Activated CD8-positive, alpha-beta T cell treated with anti-CD3 and anti-CD28 coated beads for 36 hours (primary cell): ENCODE measurements at places on chromosomes 3 and 15. TPM values are rescaled to one million over a fixed set of nuclear protein-coding genes. Genes with fewer than 3 reads are reported as not detected.
A peak's percentile ranks its signal among the peaks of the same experiment; 100 is the strongest.

- no peaks in the 10 kb centered on the region for H3K4me1 ChIP-seq
- no peaks in the 10 kb centered on the region for H3K36me3 ChIP-seq
Observed at GRCh38 chr3:181805703-181806102, 94.0 kb downstream of the SOX2 start.

DNA sequence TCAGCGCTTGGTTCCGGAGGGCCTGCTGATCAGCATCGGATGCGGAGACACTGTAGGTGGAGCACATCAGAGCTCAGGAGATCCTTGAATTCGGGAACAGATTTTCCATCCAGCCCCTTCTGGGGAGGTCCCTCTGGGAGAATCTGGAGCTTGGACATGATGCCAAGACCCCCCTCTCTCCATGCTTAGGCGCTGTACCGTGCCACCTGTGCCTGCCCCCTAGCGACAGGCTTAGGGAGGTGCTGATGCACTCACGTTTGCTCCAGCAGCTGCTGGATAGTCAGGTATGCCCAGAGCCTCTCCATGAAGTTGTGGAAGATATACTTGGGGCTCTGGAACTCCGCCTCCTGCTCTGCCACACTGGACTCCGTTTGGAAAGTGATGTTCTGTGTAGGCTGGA is 9.7 kb downstream of the ITIH4 start:
- H3K27me3 ChIP-seq, result no peaks in the 10 kb centered on the region
- no peaks in the 10 kb centered on the region for H3K36me3 ChIP-seq
- no peak overlapping the region for H3K4me3 ChIP-seq
- peak; percentile 39 for DNase-seq
- H3K27ac ChIP-seq, result no peak overlapping the region

HOMER2 gene
- total RNA-seq, result 5.4 TPM

DNA sequence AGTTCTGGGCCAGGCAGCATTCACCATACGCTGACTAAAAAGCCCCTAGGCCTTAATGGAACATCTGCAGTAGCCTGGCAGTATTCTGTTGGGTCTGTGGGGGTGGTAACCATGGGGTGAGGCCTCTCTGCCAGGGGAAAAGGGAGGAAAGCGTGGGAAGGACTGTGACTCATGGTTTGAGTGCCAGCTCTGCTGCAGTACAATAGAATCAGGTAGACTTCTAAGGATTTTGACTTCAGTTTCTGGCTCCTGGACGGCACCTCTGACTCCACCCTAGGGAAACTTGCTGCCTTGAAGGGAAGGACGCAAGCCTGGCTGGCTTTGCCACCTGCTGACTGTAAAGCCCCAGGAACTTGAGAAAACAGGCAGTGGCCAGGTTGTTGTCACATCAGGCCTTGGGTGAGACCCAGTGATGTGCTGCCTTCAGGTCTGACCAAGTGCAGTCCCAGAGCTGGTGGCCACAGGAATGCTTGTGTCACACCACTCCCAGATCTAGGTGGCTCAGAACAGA is 148.6 kb downstream of the SUCNR1 start:
- no peak overlapping the region for H3K27ac ChIP-seq
- peaks cover 8% of the 10 kb centered on the region for H3K4me1 ChIP-seq
- no peak overlapping the region for H3K4me3 ChIP-seq
- H3K36me3 ChIP-seq, result no peaks in the 10 kb centered on the region
- peaks cover 6% of the 10 kb centered on the region for H3K27me3 ChIP-seq
- DNase-seq, result peak; percentile 46

DNA sequence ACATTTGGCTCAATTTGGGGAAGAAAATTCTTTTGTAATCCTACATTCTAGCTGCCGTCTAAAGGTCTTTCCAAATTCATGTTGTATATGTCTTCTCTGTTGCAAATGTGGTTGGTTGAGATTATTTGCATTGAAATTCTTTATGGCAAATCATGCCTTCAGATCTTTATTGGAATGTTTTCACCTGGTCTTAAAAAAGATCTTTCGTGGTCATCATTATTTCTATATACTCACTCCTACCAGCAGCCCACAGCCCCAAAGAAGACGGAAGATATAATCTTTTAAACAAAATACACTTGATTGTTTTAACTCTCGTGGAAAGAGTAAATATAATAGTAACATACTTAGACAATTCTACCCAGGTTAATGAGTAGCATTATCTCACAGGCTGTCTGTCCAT is 41.5 kb upstream of the PPARG start:
- peaks cover 23% of the 10 kb centered on the region for H3K27me3 ChIP-seq
- no peak overlapping the region for H3K27ac ChIP-seq
- DNase-seq, result no peak
- no peak overlapping the region for H3K4me3 ChIP-seq

GOLGA6B gene
- not detected for total RNA-seq

DNA sequence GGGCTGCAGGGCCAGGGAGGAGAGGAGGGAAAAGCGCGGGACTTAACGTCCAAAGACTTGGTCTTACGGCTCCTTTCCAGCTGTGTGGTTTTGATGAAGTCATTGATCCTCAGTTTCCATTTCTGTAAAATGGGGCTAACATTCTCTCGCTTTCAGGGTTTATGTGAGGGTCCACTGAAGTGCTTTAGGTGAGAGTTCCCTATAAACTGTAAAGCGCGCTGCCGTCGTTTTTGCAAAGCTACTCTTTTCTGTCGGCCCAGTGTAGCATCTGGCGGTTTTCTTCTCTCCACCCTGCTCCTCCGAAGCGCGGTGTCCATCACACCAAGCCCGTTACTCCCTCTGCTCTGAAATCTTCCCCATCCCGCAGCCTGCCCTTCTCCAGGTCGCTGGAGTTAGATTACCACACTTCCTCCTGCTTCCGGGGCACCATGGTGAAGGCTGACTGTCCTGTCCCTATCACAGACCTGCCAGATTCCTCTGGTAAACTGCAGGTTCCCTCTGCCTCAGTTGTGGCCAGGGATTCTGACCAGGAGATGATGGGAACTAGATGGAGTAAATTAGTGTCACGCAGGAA is 702 bp upstream of the DNAJC17 start:
- H3K4me3 ChIP-seq, result peak overlapping the region; percentile 78
- peaks cover 20% of the 10 kb centered on the region for H3K4me1 ChIP-seq
- peaks cover 8% of the 10 kb centered on the region for H3K36me3 ChIP-seq

- no peaks in the 10 kb centered on the region for H3K36me3 ChIP-seq
- H3K27me3 ChIP-seq, result peaks cover 1% of the 10 kb centered on the region
- no peak overlapping the region for H3K4me3 ChIP-seq
Observed at GRCh38 chr3:172101107-172101506, 61.7 kb downstream of the FNDC3B start.

CEP19 gene
- total RNA-seq, result 5.5 TPM

- no peak overlapping the region for H3K4me3 ChIP-seq
- no peaks in the 10 kb centered on the region for H3K27me3 ChIP-seq
- H3K4me1 ChIP-seq, result no peaks in the 10 kb centered on the region
- no peak for DNase-seq
Observed at GRCh38 chr3:21059404-21059803, 691.6 kb downstream of the ZNF385D start.

PLA2G4E gene
- total RNA-seq, result not detected

DNA sequence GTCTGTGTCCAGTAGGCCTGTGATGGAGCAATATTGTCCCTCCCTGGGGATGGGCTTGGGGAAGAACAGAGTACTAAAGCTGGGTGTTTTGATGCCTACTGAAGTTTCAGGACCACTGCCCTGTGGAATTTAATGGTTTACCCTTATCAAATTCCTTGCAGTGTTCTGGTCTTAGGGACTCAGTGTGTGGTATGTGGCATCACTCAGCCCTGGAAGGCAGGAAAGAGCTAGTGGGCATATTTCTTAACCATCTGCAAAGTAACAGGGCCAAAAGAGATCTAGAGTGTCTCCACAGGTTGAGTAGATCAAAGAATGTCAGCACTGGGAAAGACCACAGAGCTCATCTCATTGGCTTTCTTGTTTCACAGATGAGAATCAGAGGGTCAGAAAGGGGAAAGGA is 11.8 kb upstream of the SCN10A start:
- DNase-seq, result no peak
- no peaks in the 10 kb centered on the region for H3K36me3 ChIP-seq
- no peaks in the 10 kb centered on the region for H3K4me1 ChIP-seq
- H3K27ac ChIP-seq, result no peak overlapping the region
- no peak overlapping the region for H3K4me3 ChIP-seq

SLC2A2 gene
- not detected for total RNA-seq

DNA sequence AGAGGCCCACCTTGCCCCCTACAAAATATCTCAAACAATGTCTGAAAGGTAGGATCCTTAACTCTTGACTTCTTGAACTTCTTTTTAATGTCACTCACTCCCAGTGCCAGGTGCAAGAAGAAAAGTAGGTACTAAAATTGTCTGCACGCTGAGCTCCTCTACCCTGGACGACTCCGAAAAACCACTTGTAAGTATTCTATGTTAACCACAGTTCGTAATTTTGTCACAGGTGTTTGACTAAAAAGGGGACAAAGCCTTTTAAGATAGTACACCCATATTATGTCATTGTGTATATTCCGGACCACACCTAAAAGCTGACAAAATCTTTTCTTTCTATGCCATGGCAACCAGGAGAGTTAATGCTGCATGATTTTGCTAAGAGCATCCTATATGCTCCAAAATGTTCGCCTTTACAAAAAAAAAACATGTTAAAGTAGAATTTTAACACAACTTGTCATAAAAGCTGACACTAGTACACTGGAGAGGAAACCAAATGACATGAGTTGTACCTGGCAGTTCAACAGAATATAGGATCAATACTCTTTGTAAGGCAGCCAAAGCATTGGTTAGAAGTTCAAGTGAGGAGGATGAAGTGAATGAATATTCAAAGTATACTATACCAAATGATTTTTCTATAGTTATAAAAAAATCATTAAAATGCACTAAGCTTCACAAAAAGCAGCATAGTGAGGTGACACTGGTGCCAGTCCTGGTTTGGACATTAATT is 210.5 kb downstream of the FOXP1 start:
- peak overlapping the region; percentile 20 for H3K4me3 ChIP-seq
- no peaks in the 10 kb centered on the region for H3K27me3 ChIP-seq
- peaks cover 78% of the 10 kb centered on the region for H3K4me1 ChIP-seq
- H3K27ac ChIP-seq, result peak overlapping the region; percentile 60
- DNase-seq, result peak; percentile 47

DNA sequence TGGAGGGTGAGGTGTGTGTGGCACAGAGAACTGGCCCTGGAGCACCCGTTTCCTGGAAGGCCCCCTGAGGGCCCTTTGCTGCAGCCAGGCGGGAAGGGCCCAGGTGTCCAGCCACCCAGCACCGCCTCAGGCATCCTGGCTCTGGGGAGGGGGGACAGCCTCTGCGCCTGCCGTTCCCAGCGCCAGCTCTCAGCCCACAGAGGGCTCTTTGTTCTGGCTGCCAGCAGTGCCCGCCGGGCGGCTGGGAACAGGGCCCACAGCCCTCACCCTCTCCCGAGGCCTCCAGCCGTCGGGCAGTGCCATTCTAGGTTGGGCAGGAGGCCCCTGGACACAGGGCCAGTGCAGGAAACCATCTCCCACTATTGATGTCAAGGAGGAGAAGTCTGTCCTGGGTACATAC is 8.3 kb downstream of the SLC38A3 start:
- no peak for DNase-seq
- peaks cover 4% of the 10 kb centered on the region for H3K4me1 ChIP-seq
- no peak overlapping the region for H3K4me3 ChIP-seq
- peaks cover 2% of the 10 kb centered on the region for H3K27me3 ChIP-seq
- H3K27ac ChIP-seq, result no peak overlapping the region
- no peaks in the 10 kb centered on the region for H3K36me3 ChIP-seq

- H3K27ac ChIP-seq, result no peak overlapping the region
- no peaks in the 10 kb centered on the region for H3K36me3 ChIP-seq
- peaks cover 10% of the 10 kb centered on the region for H3K4me1 ChIP-seq
- H3K4me3 ChIP-seq, result no peak overlapping the region
Observed at GRCh38 chr3:122263974-122264588, 61.0 kb upstream of the CSTA start.

DNA sequence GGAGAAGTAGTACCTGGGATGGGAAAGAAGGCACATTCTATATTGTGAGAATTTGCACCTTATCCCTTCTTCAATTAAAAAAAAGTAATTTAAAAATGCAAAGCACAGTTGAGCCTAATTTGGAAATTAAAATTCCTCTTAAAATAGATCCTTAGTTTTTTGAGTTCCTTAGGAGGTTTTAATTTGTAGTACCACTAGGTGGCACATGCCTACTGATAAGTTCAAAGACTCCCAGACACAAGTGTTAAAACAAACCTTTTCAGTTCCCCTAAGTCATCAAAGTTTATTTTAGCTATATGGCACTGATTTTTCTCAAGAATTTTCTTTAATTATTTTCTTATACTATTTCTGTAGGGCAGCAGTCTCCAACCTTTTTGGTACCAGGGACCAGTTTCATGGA is 127.6 kb upstream of the AZI2 start:
- no peaks in the 10 kb centered on the region for H3K4me1 ChIP-seq
- H3K27me3 ChIP-seq, result no peaks in the 10 kb centered on the region
- DNase-seq, result no peak
- no peak overlapping the region for H3K4me3 ChIP-seq
- H3K36me3 ChIP-seq, result no peaks in the 10 kb centered on the region

GRCh38 chr3:72384602-72385001 is 463.6 kb downstream of the SHQ1 start:
- H3K36me3 ChIP-seq, result peaks cover 6% of the 10 kb centered on the region
- no peak for DNase-seq
- H3K27ac ChIP-seq, result no peak overlapping the region
- peaks cover 84% of the 10 kb centered on the region for H3K4me1 ChIP-seq

- H3K36me3 ChIP-seq, result peaks cover 19% of the 10 kb centered on the region
- no peaks in the 10 kb centered on the region for H3K27me3 ChIP-seq
- no peak overlapping the region for H3K27ac ChIP-seq
- peaks cover 16% of the 10 kb centered on the region for H3K4me1 ChIP-seq
- no peak for DNase-seq
- no peak overlapping the region for H3K4me3 ChIP-seq
Observed at GRCh38 chr3:52886049-52886730, 11.2 kb downstream of the STIMATE start.

GRCh38 chr15:78266229-78266628 is 1.9 kb downstream of the DNAJA4 start:
- H3K4me3 ChIP-seq, result peak overlapping the region; percentile 89
- H3K4me1 ChIP-seq, result peaks cover 29% of the 10 kb centered on the region
- peaks cover 6% of the 10 kb centered on the region for H3K36me3 ChIP-seq
- peak overlapping the region; percentile 91 for H3K27ac ChIP-seq
- no peaks in the 10 kb centered on the region for H3K27me3 ChIP-seq

PRTG gene
- not detected for total RNA-seq

TMEM40 gene
- not detected for total RNA-seq

DNA sequence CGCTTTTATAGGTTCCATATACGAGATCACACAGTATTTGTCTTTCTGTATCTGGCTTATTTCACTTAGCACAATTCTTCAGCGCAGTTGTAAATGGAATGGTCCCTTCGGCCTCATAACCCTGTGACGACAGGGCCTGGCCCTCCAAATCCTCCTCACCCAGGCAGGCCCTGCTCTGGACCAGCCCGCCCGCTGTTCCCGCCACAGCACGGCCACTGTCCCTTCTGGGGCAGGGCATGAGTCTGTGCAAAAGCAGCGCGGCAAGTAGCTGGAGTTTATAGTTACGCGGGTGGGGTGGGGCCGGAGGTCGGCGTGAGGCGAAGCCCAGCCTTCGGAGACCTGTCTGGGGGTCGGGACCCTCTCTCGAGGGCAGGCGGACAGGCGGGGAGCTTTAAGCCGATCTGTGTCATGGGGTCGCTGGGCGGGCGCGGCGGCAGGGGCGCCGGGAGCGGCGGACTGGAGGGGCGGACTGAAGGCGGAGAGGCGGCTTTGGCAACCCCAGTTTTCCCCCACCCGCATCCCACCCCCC is 543 bp downstream of the ARPIN start:
- peak overlapping the region; percentile 24 for H3K4me3 ChIP-seq
- H3K36me3 ChIP-seq, result no peaks in the 10 kb centered on the region
- peaks cover 4% of the 10 kb centered on the region for H3K4me1 ChIP-seq

GRCh38 chr3:20250786-20251185 is 64.8 kb upstream of the SGO1 start:
- no peaks in the 10 kb centered on the region for H3K36me3 ChIP-seq
- no peaks in the 10 kb centered on the region for H3K4me1 ChIP-seq
- no peak overlapping the region for H3K4me3 ChIP-seq
